ENCODE measurements at places on chromosomes 7 and 10. TPM values are rescaled to one million over a fixed set of nuclear protein-coding genes. Genes with fewer than 3 reads are reported as not detected.

The GSAP gene
- total RNA-seq = 6.8 TPM

The CPN1 gene
- total RNA-seq = not detected

- DNase-seq = no peak
These were observed 12.2 kb downstream of the GPR26 start for GRCh38 chr10:123678376-123678775.

DNA sequence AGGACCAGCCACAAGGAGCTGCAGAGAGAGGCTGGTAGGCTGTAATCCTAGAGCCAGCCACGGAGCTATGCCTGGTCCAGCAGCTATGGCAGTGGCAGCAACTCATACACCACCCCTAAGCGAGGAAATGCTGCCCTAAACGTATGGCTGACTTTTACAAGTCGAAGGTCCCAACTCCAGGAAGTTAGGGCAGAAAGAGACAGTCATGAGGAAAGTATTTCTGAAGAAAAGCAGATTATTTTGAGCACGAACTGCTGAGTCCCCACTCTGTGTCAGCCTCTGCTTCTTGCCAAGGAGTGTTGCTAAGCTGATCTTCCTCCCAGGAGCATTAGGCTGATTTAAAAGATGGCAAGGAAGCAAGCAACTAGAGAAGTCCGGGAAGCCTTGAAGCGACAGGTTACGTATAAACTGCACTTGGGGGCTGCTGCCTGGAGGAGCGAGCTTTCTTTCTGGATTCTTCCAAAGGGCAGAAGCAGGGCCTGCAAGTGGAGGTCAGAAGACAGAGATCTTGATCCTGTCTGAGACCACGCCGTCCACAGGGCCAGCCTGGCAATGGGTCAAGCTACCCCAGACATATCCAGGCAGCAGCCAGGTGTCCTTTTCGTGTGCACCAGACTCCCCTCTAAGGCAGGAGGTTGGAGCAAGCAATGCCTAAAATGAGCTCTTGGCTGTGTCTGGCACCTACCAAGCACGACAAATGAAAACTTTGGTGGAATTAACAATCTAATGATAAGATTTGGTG, 39.4 kb downstream of the PLXNA4 start:
- DNase-seq = no peak

The CACUL1 gene
- 24.6 TPM for total RNA-seq

DNA sequence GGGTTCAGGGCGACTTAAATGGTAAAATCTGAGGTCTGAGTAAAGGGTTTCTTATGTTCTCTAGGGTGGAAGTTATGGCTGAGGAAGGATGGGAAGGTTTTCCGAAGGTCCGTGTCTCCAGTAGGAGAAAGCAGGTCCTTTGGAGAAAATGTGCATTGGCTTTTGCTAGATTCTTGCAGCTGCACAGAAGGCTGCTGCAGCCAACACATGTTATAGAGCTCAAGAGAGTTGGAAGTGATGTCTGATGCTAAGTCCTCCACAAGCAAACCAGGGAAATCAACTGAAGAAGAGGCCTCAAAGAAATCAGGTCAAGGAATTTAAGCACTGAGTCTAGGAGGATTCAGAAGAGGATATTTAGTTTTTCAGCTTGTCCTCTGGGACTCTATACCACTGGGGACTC, 404.6 kb downstream of the LRMDA start:
- DNase-seq = no peak

- DNase-seq = no peak
These were observed 295.0 kb downstream of the TCERG1L start for GRCh38 chr10:131016556-131016955.

GRCh38 chr7:142439739-142440138, 181.9 kb upstream of the PRSS58 start:
- DNase-seq = no peak
